ENCODE measurements at places on chromosomes 11 and 22. TPM values are rescaled to one million over a fixed set of nuclear protein-coding genes. Genes with fewer than 3 reads are reported as not detected.

The MOB2 gene
- total RNA-seq, result 13.9 TPM

The SNX15 gene
- total RNA-seq, result 11.1 TPM

The PTS gene
- total RNA-seq, result 19.7 TPM

The LARGE2 gene
- total RNA-seq, result not detected

The LYVE1 gene
- total RNA-seq, result not detected

The OR9I1 gene
- total RNA-seq, result 0.41 TPM

The CD3D gene
- not detected for total RNA-seq

DNA sequence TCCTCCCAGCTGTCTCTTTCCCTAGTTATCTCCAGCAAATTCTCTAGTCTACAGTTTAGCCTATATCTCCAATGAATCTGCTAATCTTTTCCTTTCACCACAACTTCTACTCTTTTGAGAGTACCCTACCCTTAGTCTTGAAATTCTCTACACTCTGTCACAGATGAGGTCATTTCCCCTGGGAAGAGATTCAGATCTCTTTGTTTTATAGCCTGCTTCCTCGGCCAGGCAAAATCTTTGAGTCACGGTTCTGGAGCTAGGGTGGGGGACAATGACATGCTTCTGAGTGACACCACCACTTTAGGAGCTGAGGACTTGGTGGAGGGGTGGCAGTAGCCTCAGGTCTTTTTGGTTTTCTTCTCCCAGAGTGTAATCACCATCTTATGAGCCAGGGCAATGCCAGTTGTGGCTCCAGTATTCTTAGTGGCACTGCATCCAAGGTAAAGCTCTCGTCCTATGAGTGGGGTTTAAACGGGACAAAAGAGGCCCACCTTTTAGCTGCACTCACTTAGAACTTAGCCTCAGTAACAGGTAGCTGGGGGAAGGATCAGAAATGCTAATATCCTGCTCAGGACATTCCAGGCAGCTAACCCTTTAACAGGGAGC is 98.5 kb upstream of the RRM1 start:
- peak; percentile 55 for DNase-seq

GRCh38 chr11:125426818-125427528 is 69.1 kb downstream of the FEZ1 start:
- DNase-seq, result no peak

DNA sequence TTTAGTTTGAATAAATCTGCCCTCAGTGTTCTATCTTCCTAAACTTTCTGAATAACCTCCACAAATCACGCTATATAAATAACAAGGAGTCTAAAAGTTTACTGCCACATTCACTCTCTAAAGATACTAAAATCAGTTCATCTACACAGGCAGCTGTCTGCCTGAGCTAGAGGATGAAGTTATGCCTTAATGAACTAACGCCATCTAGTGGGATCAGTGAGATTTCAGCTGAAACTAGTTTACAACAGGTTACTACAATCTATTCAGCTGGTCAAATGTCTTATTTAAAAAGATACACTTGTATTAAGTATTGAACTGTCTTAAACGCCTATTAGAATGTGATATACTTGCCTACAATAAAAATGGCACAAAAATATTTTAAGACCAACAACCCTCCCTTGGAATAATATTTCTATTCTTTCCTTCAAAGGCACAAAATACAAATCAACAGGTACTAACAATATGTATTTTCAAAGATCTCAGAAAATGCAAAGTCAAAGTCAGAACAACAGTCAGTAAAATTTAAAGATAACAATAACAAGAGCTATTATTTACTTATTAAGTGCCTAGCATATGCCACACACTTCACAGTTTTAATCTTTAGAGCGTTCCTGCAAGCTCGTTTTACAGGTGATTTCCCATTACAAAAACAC is 84.1 kb downstream of the LARGE2 start:
- peak; percentile 85 for DNase-seq

DNA sequence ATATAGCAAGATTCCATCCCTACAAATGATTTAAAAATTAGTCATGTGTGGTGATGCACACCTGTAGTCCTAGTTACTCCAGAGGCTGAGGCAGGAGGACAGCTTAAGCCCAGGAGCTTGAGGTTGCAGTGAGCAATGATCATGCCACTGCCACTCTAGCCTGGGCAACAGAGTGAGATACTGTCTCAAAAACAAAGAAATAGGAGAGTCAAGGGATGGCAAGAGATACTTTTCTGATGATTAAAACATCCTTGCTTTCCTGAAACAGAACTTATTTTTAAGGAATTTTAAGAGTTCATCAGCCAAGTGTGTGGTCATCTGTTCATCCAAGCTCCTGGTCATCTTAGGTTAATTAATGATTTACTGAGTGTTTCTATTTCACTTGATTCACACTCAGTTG is 1252.0 kb downstream of the LRRC4C start:
- no peak for DNase-seq

DNA sequence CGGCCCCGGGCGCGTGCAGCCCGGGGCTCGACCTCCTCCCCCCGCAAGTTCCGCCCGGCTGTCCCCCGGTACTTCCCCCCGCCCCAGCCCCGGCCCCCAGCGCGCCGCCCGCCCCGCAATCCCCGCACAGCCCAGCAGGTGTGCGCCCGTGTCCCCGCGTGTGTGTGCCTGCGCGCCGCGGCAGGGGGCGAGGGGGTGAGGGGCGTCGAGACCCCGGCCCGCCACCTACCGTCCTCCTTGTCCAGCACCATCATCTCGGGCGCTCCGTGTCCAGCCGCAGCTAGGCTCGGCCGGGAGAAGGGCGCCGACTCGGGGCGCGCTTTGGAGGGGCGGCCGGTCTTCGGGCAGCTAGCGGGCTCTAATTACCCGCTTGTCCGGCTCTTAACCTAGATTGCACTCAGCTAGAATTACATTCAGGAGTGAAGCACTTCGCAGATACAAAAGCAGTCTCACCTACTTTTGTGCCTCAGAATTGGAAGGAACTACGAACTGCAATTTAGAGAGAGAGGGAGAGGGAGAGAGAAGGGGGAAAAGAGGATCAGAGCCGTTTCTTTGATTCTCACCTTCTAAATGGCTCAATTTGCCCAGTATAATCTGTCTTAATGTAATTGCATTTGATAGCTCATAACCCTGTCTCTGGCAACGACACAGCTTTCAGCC is 439 bp downstream of the LMO1 start:
- no peak for DNase-seq

DNA sequence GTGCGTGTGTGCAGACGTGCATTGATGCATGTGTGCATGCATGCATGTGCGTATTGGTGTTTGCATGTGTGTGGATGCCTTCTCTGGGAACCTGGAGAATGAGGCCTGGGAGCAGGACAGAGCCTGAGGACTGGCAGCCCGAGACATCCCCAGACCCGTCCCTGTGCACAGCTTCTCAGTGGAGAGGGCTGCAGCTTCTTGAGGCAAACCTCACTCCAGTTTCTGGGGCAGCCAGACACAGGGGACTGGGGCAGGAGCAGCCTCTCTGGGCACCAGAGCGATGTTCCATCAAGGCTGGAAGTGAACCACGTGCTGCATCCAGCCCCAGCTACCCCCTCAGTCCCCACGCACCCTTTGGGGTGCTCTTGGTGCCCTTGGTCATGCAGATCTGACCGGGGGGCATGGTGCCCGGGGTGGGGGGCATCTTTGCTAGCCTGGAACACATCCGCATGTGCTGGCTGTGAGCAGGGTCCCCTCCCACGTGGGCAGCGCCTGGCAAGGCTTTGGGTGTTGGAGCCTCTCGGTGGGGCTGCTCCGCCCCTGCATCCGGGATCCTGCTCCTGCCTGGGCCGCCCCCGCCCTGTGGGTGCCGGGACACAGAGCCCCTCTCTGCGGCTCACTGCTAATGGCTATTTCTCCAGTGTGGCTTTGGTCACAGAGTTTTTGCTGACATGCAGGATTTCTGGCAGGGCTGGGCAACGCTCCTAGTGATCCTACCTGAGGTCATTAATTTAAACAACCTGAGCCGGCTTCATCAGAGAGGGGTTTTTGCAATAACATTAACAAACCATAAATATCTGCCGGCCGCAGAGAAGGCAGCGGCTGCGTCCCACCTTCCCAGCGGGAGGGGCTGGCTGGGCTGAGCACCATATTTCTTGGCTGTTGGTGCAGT is 434.7 kb downstream of the TBC1D22A start:
- DNase-seq, result no peak

GRCh38 chr11:117605331-117605730 is 191.7 kb downstream of the DSCAML1 start:
- no peak for DNase-seq

GRCh38 chr22:45263463-45264269 is 21.1 kb upstream of the UPK3A start:
- peak; percentile 84 for DNase-seq

DNA sequence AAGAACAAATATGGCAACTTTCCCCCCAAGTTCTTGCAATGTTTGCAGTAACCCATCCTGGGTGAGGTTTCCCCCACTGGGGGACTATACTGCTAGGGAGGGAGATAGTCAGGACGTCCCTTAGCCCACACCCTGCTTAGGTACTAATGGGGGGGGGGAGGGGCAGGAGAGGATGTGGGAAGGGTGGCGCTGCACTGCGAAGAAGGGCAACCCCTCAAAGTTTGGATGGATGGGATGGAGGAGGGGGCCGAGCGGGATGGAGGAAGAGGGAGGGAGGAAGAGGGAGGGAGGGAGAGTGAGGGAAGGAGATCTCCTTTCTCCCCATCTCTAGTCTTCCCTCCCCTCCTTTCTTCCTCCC is 100.6 kb upstream of the HSD17B12 start:
- no peak for DNase-seq

GRCh38 chr11:86115542-86116385 is 46.9 kb upstream of the PICALM start:
- DNase-seq, result peak; percentile 39

- DNase-seq, result no peak
Observed at GRCh38 chr11:60310407-60310998, 16.6 kb upstream of the MS4A6E start.

DNA sequence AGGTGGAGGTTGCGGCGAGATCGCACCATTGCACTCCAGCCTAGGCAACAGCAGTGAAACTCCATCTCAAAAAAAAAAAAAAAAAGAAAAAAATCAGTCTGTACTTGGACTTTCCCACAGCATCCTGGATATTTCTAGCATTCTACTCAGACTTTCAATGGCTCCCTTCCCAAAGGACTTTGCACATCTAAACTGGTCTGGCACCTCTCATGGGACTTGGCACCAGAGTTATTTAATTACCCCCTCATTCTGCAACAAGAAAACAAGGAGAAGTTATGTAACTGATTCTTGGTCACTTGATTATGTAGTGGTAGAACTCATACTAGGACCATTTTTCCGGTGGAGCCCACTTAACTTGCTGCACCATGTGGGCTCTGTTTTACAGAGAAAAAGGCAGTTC is 519.5 kb downstream of the OPCML start:
- DNase-seq, result no peak

- no peak for DNase-seq
Observed at GRCh38 chr11:57306161-57306876, 18.4 kb downstream of the TNKS1BP1 start.

- peak; percentile 80 for DNase-seq
Observed at GRCh38 chr11:64759722-64760719, at the start of gene PYGM. PYGM (minus strand) TSS chr11:64759974; CDS start chr11:64759898, 76 bp downstream.

- peak; percentile 46 for DNase-seq
Observed at GRCh38 chr22:27489178-27489675, 312.3 kb downstream of the MN1 start.

DNA sequence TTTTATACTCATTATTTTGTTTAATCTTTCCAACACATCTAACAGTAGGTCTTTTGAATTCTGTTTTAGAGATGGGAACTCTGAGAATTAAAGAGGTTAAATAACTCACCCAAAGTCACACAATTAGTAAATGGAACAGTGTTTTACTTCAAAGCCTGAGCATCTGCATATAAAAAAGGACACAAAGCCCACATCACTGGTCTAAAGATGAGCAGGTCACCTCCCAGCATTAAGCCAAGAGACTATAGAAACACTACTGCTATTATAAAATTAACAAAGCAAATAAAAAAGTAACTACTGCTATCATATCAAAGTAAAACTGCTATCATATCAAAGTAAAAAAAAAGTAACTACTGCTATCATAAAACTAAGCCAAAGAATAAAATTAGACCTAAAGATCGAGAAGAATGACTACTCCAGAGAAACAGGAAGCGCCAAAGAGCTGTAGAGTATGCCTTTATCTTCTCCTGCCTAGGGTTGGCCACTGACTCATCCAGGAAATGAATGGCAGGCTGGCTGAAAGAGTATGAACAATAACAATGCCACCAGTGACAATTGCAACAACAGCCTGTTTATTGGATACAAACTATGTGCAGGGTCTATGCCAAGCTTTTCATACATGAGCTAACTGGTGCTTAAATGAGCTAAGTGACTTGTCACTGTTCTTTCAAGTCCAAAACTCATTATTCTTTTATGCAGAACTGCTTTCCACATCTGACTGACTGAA is 1153.0 kb upstream of the TENM4 start:
- DNase-seq, result peak; percentile 83

DNA sequence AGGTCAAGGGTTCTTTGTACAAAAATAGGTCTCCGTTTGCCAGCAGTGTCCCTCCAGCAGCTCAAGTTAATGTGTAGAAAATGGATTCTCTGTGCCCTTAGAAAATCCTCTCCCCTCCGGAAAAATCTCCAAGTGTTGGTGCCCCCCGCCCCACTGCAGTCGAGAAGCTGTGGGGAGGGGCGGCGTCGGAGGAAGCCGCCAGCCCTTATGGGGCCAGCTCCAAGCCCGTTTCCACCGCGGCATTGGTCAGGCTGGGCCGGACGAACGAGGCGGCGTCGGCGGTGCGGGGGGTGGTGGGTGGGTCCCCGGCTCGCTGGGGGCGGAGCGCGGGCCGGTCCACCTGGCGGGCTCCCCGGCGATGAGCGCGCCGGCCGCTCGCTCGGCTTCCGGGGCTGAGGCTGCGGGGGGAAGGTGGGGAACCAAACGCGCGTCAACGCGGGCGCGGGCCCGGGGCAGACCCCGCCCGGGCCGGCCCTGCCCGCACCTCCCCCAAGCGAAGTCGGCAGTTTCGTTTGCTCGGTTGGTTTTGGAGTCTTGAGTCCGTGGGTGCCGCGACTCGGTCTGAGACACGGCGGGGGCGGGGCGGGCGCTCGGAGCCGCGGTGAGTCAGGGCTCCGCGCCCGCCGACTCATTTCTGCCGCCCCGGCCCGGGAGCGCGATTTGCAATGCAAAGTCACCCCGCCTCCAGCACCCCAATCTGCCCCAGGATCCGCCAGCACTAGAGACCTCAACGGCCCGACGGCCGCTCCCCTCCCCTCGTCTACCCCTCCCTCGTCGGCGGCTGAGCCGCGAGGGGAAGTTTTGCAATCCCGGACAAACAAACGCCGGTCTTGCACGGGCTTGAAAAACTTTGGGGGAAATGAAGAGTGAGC is 1.4 kb downstream of the ASCL2 start:
- peak; percentile 2 for DNase-seq

DNA sequence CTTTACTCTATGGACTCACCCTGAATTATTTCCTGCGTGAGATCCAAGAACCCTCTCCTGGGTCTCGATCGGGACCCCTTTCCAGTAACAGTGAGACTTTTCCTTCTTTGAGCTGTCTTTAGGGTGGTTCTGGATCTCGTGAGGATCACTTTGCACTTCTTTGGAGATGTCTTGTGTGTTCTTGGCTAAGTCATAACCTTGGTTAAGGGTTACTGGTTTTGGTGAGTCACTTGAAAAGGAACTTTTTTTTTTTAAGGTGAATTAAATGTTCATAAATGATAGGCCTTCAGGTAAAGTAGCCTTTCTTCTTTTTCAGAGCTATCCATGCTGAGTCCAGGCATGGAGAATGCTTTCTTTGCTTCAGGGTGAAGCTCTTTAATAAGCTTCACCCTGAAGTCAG is 19.4 kb upstream of the GSTP1 start:
- no peak for DNase-seq

GRCh38 chr22:49141761-49142160 is 685.9 kb downstream of the BRD1 start:
- DNase-seq, result no peak
